CD4-positive, alpha-beta T cell treated with Interleukin-15 for 4 hours (primary cell): ENCODE measurements at places on chromosomes 2 and 18.

DNA sequence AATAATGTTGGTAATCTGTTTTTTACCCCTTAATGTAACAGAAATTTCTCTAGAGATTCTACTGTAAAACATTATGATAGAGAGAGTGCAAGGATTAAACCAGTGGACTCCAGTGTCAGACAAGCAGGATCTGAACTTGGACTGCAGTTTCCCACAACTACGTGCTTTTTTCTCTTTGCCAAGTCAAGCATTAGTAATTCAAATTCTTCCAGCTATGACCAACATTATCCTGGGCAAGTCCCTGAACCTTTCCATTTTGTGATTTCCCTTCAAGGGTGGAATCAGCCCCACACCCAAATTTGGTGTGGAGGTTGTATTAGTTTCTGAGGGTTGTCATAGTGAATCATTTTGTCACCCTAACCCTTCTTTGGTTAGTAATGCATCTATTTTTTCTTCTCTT lies 482.0 kb downstream of the ZNF516 start:
- DNase-seq, result no peak

- DNase-seq, result no peak
Measured at GRCh38 chr2:30666266-30666874, 140.9 kb downstream of the CAPN13 start.

GRCh38 chr2:150742094-150742493 lies 254.6 kb upstream of the RND3 start:
- no peak for DNase-seq

GRCh38 chr2:218583983-218584850 lies 15.6 kb downstream of the CNOT9 start:
- no peak for DNase-seq

DNA sequence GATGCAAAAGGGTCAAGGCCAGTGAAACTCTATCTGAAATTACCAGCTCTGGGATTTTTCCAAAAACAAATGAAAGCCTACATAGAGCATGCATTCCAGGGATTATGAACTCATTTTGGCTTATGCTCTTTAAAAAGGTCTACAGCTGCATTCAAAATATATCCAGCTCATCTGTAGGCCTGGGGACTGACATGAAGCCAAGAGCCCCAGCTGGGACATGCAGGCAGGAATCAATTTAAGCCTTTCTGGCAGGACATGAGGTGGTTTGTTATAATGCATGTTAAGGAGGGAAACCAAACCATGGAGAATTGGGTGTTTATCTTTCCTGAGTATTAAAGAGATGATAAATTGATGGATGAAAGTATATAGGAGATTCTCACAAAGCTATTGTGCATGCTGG lies 164.5 kb downstream of the RBM43 start:
- DNase-seq, result no peak
